ENCODE measurements at places on chromosomes 6 and 20.

GRCh38 chr20:46681032-46681854 lies 8.0 kb downstream of the TP53RK start:
- peak; percentile 34 for DNase-seq

- no peak for DNase-seq
Observed at GRCh38 chr20:10060226-10060625, 25.4 kb downstream of the ANKEF1 start.

DNA sequence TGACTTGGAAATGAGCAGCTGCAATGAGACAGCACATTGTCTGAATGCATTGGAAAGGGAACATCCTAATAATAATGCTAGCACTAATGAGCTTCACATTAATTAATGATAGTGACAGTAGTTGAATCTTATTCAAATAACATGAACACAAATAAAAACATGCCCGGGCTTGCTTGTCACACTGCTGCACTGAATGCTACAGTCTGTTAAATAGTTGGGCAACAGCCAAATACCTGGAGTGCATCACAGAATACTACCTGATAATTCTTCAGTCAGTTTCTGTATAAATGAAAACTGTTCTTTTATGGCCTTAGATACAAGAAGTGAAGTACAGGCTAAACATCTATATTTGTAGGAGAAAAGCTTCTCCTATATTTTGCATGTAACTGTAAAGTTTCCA lies 458.7 kb downstream of the RNF144B start:
- DNase-seq: no peak

- DNase-seq: no peak
Observed at GRCh38 chr6:163679753-163680152, 265.2 kb downstream of the QKI start.

- DNase-seq: no peak
Observed at GRCh38 chr6:26327450-26328264, 37.3 kb upstream of the BTN3A2 start.

- DNase-seq: no peak
Observed at GRCh38 chr20:22834651-22835256, 200.4 kb upstream of the SSTR4 start.

- DNase-seq: no peak
Observed at GRCh38 chr20:41408986-41409385, 42.4 kb upstream of the EMILIN3 start.

DNA sequence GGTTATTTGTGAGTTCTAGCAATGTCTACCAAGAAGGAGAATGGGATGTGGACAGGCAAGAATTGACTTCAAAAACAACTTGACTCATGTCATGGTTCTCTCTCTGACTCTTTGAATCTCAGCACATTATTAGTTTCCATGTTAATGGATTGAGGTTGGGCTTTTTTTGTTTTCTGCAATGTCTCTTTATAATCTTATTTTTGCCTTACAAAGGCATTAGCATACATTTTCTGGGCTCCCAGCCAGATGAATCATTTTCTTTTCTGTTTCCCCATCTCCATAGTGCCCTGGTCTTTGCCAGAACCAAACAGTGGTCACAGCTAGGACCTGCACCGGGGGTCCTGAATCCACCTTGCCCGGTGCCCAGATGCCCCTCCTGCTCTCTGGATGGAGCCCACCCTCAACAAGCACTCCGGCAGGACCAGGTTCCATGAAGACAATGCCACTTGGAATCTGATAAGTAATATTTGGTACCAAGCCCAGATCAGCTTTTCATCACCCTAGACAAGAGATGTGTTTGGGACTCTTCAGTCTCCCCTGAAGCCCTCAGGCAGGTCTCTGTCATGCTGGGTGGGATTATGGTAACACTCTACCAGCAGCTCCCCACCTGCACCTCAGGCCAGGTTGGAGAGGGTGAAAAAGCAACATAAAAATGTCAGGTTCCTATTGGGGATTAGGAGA lies 266.7 kb upstream of the SULF2 start:
- DNase-seq: no peak

Data from GM12891 (cell line).